ENCODE measurements at places on chromosomes 6 and 20. TPM values are rescaled to one million over a fixed set of nuclear protein-coding genes. Genes with fewer than 3 reads are reported as not detected.

The WFDC5 gene
- polyA plus RNA-seq = 0.86 TPM

The DACT2 gene
- 0.51 TPM for polyA plus RNA-seq

The MDFI gene
- 181 TPM for polyA plus RNA-seq

The ENPP1 gene
- 0.32 TPM for polyA plus RNA-seq

The HTR1B gene
- 0.43 TPM for polyA plus RNA-seq

The OR12D1 gene
- not detected for polyA plus RNA-seq

The CCN2 gene
- polyA plus RNA-seq = 46.4 TPM

The PLEKHG1 gene
- 0.60 TPM for polyA plus RNA-seq

The GMPR gene
- polyA plus RNA-seq = 0.56 TPM

The MRAP2 gene
- 2.0 TPM for polyA plus RNA-seq
